ENCODE measurements at places on chromosomes 11 and 22. TPM values are rescaled to one million over a fixed set of nuclear protein-coding genes. Genes with fewer than 3 reads are reported as not detected.

Gene GGTLC2
- not detected for total RNA-seq

Gene FOLH1
- 13.1 TPM for total RNA-seq

- no peaks in the 10 kb centered on the region for H3K36me3 ChIP-seq
- no peak overlapping the region for H3K27ac ChIP-seq
- no peaks in the 10 kb centered on the region for H3K4me1 ChIP-seq
- DNase-seq = no peak
- no peaks in the 10 kb centered on the region for H3K27me3 ChIP-seq
- no peak overlapping the region for H3K4me3 ChIP-seq
Observed at GRCh38 chr11:29934115-29934638, 82.7 kb downstream of the KCNA4 start.

DNA sequence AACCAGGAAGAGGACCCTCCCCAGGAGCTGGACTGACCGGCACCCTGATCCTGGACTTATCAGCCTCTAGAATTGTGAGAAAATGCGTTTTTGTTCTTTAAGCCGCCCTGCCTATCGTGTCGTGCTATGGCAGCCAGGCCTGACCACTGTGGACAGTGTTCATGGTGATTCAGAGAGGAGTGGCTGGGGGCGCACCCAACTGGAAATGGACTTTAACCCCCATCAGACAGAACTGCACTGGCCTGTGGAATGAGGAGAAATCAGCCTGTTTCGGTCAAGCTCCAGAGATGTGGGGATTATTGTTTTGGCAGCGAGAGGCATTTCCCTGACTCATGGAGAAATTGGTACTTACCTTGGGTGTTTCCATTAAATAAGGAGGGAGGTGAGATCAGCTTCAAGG is 1437.8 kb downstream of the BRD1 start:
- H3K4me1 ChIP-seq = no peaks in the 10 kb centered on the region
- H3K27ac ChIP-seq = no peak overlapping the region
- H3K4me3 ChIP-seq = no peak overlapping the region

- no peaks in the 10 kb centered on the region for H3K36me3 ChIP-seq
- no peak overlapping the region for H3K4me3 ChIP-seq
- no peak overlapping the region for H3K27ac ChIP-seq
- H3K4me1 ChIP-seq = no peaks in the 10 kb centered on the region
Observed at GRCh38 chr11:104823657-104824056, 74.6 kb downstream of the CASP12 start.

- no peak overlapping the region for H3K27ac ChIP-seq
- no peaks in the 10 kb centered on the region for H3K4me1 ChIP-seq
- H3K27me3 ChIP-seq = no peaks in the 10 kb centered on the region
- no peak overlapping the region for H3K4me3 ChIP-seq
- H3K36me3 ChIP-seq = no peaks in the 10 kb centered on the region
Observed at GRCh38 chr11:40100162-40100553, 1359.3 kb downstream of the LRRC4C start.

Measured in tibial nerve (tissue), 4 donors.